Hindlimb muscle (tissue), 1 donor: ENCODE measurements at places on chromosomes 16 and 17. TPM values are rescaled to one million over a fixed set of nuclear protein-coding genes. Genes with fewer than 3 reads are reported as not detected.

The GDPD3 gene
- 8.5 TPM for polyA plus RNA-seq

The MAF gene
- 51.4 TPM for polyA plus RNA-seq

DNA sequence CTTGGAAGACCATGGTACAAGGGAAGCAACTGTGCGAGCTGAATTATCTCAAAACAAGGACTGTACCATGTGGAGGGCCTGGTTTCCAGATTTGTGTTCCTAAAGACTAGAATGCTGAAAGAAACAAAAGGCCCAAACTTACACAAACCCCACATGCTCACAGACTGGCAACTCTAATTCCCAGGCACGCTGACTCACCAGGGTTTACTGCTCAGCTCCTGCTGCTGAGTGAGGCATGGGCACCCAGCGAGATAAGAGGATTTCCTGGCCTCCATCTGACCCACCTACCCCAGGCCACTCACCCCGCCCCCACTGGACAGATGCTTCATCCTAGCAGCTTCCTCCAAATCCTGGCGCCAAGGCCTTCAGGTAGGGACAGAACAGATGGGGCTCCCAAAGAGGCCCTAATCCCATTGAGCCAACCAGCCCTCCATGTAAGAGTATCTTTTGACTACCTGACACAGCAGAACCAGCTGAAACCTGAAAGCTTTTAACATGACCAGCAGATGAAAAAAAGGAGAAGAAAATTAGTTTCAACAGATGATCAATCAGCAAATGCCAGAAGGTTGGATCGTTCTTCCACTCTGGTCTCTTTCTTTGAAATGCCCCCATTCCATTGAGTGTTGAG, 33.9 kb downstream of the DCUN1D3 start:
- no peak for DNase-seq

GRCh38 chr16:31664683-31665482, 137.2 kb downstream of the AHSP start:
- no peak for DNase-seq
